Muscle of leg (tissue), 16 donors: ENCODE measurements at places on chromosomes 7 and 10. TPM values are rescaled to one million over a fixed set of nuclear protein-coding genes. Genes with fewer than 3 reads are reported as not detected.

Gene SEC31B
- 5.5 TPM for total RNA-seq

DNA sequence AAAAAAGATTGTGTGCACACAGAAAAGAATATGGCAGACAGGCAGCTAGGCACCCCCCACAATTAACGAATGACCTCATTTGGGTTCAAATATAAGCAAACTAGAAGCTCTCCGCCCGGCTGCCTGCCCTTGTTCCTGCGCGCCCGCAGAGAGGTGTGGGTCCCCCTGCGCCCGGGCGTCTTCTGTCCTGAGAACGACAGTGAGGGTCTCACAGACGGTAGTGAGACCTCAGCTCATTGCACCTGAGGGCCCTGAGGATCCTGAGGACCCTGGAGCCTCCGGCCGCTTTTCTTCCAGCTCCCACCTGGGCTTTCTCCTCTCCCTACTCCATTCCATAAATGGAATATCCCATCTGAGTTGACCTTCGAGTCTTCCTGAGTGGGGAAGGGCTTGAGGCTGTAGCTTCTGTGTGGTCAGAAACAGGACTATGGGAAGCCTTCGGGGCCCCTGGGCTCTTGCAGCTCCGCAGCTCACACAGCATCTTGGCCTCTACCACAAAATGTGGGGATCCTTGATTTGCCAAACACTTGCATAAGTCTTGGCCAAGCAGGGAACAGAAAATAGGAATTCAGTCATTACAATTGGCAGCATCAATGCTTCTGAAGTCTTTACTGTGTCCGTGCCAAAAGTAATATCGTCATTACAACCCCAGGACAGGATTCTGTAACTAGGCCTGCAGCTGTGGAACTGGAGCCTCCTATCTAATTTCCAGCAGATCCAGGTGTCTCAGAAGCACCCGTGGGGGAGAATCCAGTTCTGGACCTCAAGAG is 43.8 kb downstream of the JAKMIP3 start:
- peak; percentile 98 for DNase-seq
- no peaks in the 10 kb centered on the region for H3K36me3 ChIP-seq
- peaks cover 15% of the 10 kb centered on the region for H3K4me1 ChIP-seq
- peak overlapping the region; percentile 77 for H3K27ac ChIP-seq
- H3K4me3 ChIP-seq = no peak overlapping the region

GRCh38 chr10:125025341-125025740 is 83.4 kb downstream of the ZRANB1 start:
- H3K27me3 ChIP-seq = no peaks in the 10 kb centered on the region
- H3K27ac ChIP-seq = no peak overlapping the region
- H3K4me3 ChIP-seq = no peak overlapping the region
- peaks cover 67% of the 10 kb centered on the region for H3K4me1 ChIP-seq
- peaks cover 31% of the 10 kb centered on the region for H3K36me3 ChIP-seq

DNA sequence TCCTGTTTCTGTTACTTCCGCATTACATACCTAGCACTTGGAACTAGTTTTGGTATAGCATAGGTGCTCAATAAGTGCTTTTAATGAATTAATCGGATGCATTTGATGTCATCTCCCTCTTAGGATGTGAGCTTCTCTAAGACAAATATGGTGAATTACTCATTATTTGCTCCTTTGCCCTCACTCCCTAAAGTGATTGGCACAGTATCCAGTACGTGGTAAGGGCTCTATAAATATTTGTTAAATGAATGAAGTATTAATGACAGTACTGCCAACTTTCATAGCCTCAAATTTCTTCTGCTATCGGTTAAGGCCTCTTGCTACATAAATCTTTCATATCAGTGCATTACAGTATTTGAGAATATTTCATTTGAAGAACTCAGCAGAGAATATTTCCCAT is 75.9 kb upstream of the ARID5B start:
- H3K4me1 ChIP-seq = peaks cover 9% of the 10 kb centered on the region
- H3K27me3 ChIP-seq = no peaks in the 10 kb centered on the region
- H3K4me3 ChIP-seq = no peak overlapping the region

DNA sequence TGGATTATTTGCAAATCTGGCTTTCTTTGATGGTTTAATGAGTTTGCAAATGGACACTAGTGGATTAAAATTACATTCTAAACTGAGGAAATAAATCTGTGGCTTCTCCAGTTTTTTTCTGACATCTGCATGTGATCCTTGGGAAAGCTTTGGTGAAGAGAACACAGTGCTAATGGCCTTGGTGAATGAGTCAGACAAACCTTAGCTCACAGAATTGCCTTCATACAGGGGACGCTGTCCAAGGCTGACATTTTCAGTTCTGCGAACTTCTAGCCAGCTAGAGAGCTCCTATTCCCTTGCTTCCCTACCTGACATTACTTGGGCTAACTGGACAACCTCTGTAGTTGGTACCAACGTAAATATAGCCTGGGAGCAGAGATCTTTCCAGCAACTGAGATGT is 21.2 kb downstream of the BMPER start:
- H3K4me3 ChIP-seq = no peak overlapping the region
- H3K4me1 ChIP-seq = no peaks in the 10 kb centered on the region
- H3K27me3 ChIP-seq = peaks cover 3% of the 10 kb centered on the region
- H3K27ac ChIP-seq = no peak overlapping the region
- H3K36me3 ChIP-seq = no peaks in the 10 kb centered on the region

DNA sequence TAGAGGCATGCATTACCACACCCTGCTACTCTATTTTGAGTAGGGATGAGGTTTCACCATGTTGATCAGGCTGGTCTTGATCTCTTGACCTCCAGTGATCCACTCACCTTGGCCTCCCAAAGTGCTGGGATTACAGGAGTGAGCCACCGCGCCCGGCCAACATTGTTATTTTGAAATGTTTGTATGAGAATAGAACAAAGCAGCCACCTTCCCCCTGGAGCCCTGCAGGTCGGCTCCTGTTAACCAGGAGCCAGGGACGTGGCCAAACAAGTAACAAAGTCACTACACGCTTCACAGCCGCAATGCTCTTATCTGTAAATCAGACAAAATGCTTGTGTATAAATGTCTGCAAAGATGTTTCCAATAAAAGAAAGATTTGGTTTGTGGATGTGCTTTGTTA is 295.4 kb downstream of the CNTNAP2 start:
- H3K4me1 ChIP-seq = no peaks in the 10 kb centered on the region
- H3K4me3 ChIP-seq = no peak overlapping the region

- H3K36me3 ChIP-seq = peaks cover 3% of the 10 kb centered on the region
- no peaks in the 10 kb centered on the region for H3K27me3 ChIP-seq
- no peak overlapping the region for H3K27ac ChIP-seq
- no peak for DNase-seq
These were observed 15.7 kb downstream of the KDM7A start for GRCh38 chr7:140161047-140161446.
